ENCODE measurements at places on chromosomes 12 and 14.

- no peak for DNase-seq
Observed at GRCh38 chr12:69007101-69007854, 74.3 kb upstream of the CPM start.

GRCh38 chr12:99287136-99287535 is 360.4 kb upstream of the GARIN6 start:
- no peak for DNase-seq

DNA sequence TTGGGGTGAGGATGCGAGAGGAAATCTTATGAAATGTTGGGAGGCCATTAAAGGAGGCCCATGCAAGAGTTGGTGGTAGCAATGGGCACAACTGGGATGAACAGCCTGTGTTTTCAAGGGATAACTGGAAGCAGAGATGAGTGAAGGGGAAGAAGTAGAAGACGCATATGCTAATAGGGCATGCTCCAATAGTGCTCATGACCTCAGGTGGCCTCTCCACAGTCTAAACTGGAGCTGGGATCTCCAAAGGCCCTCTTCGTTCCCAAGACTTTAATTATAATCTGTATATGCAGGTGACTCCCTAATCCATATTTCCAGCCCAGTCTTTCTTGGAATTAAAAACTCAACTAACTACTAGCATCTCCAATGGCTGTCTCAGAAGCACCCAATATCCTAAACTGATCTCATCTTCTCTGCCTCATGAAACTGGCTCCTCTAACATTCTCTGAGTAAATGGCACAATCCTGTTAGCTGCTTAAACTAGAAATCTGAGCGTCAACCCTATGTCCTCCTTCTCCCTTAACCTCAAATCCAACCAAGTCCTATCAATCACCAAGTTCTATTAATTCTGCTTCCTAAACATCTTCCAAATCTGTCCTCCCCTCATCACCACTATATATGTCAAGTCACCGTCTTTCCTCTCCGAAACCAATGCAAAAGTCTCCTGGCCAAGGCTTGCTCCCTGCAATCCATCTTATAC is 2.8 kb upstream of the AJUBA start:
- DNase-seq = no peak

GRCh38 chr12:118418385-118419057 is 42.2 kb downstream of the SUDS3 start:
- no peak for DNase-seq

DNA sequence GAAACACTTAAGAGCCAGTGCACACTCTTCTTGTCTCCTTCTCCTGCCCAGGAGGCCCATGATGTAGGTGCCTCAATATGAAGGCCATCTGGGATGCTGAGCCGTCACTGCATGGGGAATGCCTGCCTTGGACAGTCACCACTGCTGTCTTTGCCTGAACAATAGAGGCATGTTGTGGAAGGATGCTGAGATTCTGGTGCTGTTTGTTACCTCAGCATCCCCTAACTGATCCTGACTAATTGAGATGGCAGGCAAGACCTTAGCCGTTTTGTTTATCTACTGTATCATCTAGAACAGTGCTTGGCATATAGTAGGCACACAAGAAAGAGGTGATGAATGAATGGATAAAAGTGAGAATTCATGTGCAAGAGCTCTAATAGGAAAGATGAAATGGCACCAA is 253.5 kb downstream of the GLT1D1 start:
- no peak for DNase-seq

DNA sequence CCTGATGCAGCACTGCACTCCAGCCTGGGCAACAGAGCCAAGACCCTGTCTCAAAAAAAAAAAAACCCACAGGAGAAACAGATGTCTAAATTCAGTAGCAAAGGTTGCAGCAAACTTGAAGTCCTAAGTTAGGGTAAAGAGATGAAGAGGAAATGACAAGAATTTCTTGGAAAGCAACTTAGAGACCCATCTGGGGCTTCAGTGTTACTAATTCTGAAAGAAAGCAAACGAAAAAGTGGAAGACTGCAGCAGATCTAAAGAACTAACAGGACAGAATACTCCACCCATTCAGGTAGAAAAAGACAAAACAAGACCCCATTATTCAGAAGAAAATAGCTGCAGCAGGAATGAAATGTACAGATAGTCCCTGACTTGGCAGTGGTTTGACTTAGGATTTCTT is 31.9 kb downstream of the RESF1 start:
- no peak for DNase-seq

- DNase-seq = no peak
Observed at GRCh38 chr14:22268875-22269274, 320.1 kb downstream of the DAD1 start.

DNA sequence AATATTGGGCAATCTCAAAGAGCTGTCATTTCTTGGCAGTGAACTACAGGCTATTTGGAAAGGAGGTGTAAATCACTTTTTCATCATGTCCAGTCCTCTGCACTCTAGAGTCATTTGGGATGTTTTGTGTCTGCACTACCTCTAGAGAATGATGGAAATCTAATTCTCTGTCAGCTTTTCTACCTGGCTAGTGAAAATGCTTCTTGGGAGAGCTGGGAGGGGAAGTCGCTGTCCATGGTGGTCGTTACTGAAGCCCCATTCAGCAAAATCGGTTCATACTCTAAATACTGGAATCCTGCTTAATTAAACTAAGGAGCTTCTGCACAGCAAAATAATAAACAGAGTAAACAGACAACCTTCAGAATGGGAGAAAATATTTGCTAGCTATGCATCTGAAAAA is 251.8 kb downstream of the APAF1 start:
- peak; percentile 38 for DNase-seq

DNA sequence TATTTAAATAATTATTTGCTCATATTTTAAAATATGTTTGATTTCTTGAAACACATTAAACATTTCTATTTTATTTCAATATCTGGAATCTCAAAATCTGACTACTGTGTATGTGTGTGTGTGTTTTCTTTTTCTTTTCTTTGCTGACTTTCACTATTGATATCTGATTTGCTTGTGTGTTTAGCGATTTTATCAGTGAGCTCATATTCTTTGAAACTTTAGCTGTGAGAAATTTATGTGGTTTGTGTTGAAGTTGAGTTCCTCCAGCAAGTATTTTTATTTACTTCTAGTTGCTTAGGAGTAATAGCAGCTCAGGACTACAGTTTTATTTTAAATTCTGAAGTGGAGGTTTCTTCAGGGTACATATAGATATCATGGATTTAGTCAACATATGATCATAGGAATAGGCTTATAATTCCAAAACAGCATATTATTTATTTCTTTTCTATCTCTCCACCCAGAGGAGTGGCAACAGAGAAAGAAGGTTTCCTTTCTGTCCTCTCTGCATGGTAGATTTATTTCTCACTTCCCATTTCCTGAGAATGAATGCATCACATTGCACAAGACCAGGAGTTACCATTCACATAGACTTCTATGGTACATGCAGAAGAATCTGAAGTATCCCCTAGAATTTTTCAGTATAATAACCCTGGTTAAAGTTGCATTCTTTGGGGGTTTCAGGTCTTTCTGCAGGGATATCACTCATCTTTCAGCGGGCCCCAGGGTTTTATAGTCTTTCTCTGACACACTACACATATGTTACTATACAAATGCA is 60.5 kb downstream of the PTPRQ start:
- DNase-seq = no peak

- DNase-seq = no peak
Observed at GRCh38 chr12:12357719-12358461, 1.0 kb downstream of the BORCS5 start.

GRCh38 chr12:123559468-123559867 is 24.9 kb upstream of the TMED2 start:
- DNase-seq = no peak

- no peak for DNase-seq
Observed at GRCh38 chr14:35399083-35399937, 5.2 kb downstream of the NFKBIA start.

- no peak for DNase-seq
Observed at GRCh38 chr12:6535960-6536847, 1.9 kb downstream of the GAPDH start.

DNA sequence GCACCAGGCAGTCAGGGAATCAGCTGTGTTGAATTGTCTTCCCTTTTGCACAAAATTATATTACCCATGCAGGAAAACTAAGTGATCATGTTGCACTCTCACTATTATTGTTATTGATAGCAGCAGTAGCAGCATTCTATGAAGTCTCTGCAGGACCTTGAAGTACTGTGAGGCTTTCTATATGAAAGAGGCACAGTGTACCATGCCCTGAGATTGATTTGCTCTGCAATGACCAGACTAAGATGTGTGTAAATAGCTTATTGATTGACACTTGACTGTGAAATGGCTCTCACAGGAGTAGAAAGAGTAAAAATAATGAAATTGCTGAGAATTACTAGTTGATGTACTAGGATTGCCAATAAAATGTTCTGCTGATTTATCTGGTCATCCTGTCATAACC is 99.9 kb downstream of the KICS2 start:
- no peak for DNase-seq

DNA sequence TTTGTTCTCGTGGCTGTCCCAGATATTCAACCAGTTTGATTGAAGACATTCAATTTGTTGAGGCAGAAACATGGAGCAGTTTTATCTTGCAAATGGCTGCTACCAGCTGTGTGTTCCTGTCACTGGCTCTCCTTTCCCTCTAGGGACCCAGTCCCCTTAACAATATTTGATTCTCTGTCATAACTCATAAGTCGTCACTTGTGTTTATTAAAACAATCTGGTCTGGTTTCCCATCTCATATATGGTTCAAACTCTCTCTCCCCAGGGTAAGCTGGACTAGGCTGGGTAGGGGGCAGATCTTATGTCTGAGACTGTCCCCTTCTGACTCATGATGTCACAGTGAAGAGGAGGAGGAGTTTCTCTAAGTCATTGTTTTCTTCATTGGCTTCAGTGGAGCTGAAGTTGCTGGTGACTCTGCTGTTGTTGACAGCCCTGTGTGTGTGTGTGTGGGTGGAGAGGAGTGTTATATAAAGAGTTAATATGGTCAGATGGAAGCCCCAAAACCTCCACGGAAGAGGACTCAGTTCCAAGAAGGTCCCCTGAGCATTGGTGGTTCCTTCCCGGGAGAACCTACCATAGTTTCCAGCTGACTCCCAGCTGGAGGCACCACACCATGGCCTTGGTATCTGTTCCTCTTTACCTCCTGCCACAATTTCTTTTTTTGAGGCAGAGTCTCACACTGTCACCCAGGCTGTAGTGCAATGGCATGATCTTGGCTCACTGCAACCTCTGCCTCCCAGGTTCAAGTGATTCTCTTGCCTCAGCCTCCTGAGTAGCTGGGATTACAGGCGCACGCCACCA is 16.1 kb upstream of the GNG2 start:
- no peak for DNase-seq

DNA sequence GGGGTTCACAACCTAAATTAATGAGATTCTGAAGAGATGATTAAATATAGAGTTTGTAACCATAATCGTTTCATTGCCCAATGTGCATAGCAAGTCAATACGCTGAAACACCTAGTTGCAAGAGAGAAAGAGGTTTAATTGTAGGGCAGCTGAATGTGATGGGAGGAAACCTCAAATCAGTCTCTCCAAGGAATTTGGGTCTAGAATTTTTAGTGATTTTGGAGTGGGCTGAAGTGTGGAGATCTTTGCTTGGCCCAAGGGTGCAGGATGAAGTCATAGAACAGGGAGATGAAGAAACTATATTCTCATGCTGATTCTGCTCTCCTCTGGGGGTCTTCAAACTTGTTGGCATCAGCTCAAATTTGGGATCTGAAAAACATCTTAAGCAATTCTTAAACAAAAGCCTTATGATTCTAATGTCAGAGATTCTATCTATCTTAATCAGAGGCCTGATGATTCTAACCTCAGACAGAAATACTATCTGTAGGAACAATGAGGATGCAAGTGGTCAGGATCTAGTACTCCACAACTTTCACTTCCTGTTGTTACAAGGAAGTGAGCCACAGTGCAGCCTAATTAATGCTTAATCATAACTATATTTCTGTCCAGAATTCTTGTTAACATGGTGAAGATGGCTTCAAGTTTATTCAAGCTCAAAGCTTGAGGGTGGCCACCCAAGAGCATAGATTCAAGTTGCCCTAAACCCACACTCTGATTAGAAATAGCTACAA is 80.2 kb upstream of the FUT8 start:
- no peak for DNase-seq

DNA sequence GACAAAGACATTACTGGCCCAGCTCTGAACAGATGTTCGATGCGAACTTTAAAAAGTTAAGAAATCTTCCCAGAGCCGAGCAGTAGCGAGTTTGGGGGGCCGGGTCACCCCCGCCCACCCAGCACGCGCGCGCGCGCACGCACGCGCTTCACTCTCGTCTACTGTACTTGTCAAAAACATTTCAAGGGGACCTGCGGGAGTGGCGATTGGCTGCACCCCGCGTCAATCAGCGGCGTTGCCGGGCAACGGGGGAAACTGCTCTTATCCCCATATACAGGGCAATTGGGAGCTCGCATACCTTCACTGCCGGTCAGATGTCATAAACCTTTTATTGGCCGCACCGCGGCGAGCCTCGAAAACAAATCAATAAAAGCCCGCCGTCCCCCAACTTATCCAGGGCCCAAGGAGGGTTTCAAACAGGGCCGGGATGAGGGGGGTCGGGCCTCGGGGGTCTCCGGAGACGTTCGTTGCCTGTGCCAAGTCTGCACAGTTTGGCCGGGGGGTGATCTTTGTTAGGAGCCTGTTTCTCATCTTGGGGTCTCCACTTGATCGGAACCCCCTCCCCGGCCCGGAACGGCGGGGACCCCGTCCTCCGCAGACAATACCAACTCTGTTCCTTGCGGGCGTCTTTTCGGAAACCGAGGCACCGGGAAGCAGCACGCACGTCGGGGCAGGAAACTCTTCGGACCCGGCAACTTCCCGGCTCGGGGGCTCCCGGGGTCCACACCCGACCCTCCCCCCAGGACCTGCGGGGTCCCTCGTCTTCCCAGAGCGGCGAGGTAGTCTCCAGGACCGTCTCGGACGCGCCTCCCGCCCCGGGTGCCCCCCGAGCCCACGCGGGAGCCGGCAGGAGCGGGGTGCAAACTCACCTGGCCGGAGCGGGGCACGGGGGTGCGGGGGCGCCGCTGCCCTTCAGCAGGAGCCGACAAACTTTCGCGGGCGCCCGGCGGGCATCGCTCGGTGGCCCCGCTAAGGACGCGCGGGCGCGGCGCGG is 734 bp downstream of the FOXN3 start:
- DNase-seq = peak; percentile 99

- DNase-seq = no peak
Observed at GRCh38 chr14:87894920-87895319, 98.1 kb downstream of the GALC start.

GRCh38 chr12:50201987-50202521 is 34.9 kb upstream of the CERS5 start:
- DNase-seq = no peak

GRCh38 chr14:69574263-69574953 is at the start of gene CCDC177:
CCDC177 (minus strand) TSS chr14:69574871; CDS start chr14:69573622, 1,249 bp downstream.
- DNase-seq = peak; percentile 81

GRCh38 chr12:93243689-93244513 is 133.8 kb upstream of the NUDT4 start:
- DNase-seq = no peak

GRCh38 chr14:49438256-49438770 is 147.9 kb downstream of the RPS29 start:
- DNase-seq = no peak

GRCh38 chr14:64612971-64613666 is 63.4 kb downstream of the PPP1R36 start:
- DNase-seq = no peak

DNA sequence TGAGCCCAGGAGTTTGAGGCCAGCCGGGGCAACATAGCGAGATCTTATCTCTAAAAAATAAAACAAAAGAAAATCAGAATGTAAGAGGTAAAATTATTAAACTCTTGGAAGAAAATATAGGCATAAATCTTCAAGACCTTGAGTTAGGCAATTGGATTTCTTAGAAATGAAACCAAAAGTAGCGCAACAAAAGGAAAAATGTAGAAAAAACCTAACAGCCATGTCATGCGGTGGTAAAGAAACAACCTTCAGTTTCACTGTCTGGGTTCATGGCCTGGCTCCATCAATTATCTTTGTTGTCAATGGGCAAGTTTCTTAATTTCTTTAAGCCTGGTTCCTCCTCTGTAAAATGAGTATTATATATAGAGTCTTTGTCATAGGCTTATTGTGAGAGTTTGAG is 5.6 kb upstream of the GCH1 start:
- DNase-seq = no peak
